Posterior vena cava (tissue), 2 donors: ENCODE measurements at places on chromosomes 2 and 18. TPM values are rescaled to one million over a fixed set of nuclear protein-coding genes. Genes with fewer than 3 reads are reported as not detected.
A peak's percentile ranks its signal among the peaks of the same experiment; 100 is the strongest.

Gene MZT2A
- 44.5 TPM for total RNA-seq

Gene FBXO48
- total RNA-seq, result 1.3 TPM

Gene CYS1
- 3.0 TPM for total RNA-seq

Gene FAM228A
- 1.1 TPM for total RNA-seq

Gene CFAP221
- total RNA-seq, result 3.2 TPM

Gene CNDP1
- total RNA-seq, result not detected

Gene PTPN2
- total RNA-seq, result 29.2 TPM

Gene GPR55
- 0.19 TPM for total RNA-seq

Gene UGT1A10
- total RNA-seq, result not detected

Gene SPTBN1
- total RNA-seq, result 357 TPM

Gene CABYR
- total RNA-seq, result 7.6 TPM

Gene TTC27
- total RNA-seq, result 17.3 TPM

Gene MEMO1
- 33.5 TPM for total RNA-seq

DNA sequence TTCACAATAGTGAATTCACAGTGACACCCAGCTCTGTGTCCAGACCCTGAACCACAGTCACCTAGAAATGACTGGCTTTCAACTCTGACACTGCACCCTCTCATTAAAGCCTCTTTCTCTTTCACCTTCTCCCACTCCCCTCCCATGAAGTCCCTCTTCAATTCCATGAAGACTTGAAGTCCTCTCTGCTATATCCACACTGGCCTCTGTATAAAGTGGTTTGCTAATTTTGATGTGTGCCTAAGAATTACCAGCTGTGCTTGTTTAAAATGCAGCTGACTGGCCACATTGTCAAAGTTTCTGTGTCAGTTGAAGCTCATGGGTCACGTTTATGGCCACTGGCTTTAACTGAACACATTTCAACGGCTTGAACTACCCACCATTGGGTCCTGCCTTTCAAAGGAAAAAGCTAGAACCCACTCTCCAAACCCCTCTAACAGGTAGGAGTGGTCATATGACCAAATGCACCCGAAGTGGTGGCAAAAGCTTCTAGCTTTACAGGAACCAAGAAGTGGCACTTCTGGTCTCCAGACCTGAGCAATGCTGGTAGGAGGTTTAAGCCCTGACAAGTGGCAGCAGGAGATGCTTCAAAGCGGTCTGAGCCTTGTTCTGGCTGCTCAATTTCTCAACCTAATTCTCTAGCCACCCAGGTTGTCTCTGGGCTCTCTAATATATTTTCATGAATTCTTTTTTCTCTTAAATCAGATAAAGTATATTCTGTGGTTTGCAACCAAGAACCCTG lies 34.2 kb downstream of the B4GALT6 start:
- no peak for DNase-seq

- no peak for DNase-seq
Observed at GRCh38 chr2:156110890-156111289, 221.6 kb downstream of the NR4A2 start.

DNA sequence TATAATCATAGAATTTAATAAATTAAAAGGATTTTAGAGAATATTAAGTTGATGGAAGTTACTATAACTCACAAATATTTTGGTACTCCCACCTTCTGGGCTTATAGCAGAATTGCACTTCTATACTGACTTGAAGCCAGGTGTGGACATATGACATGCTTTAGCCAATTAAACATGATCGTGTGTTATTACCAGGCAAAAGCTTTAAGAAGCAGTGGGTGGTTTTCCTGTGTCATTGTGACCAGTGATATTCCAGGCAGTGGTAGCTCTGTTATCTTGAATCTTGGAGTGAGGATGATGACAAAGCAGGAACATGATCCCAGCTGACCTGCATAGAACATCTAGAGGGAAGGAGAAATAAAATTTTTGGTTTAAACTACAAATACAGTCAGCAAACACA lies 370.9 kb upstream of the ZEB2 start:
- no peak for DNase-seq

DNA sequence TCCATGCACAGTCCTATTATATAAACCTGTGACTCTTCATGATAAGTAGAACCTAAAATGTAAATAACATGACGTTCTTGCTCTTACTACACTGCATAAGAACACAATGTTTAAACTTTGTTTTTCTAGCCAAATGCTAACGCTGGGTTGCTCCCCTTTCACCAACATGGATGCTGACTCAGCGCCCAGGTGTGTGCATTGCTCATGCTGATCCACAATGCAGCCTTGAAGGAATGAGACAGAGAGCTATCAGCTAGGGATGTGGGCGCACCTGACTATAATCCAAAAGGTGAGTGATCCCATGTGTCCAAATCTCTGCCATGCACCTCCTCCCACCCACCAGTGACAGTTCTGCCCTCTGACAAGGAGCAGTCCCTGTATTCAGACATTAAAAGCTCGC lies 235.0 kb downstream of the IRS1 start:
- DNase-seq, result no peak

GRCh38 chr18:21314724-21315123 lies 72.7 kb downstream of the GREB1L start:
- no peak for DNase-seq

DNA sequence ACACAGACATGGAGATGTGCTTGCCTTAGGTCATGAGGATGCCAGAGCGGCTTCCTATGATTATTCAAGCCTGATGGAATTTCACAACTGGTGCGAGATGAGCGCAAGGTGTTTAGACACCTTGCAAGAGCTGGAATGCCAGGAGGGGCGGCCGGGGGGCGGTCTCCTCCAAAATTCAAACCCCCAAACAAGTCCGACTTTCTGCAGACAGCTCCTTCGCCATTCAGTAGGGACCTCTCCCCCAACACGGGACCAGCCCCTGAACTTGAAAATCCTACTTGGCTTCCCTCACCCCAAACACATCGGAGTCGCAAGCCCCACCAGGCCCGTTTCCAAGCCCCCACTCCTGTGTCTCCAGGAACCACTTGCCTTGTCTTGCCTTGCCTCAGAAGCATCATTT lies 64.8 kb upstream of the ID2 start:
- DNase-seq, result peak; percentile 58

- no peak for DNase-seq
Observed at GRCh38 chr2:12326449-12327190, 390.1 kb upstream of the TRIB2 start.

DNA sequence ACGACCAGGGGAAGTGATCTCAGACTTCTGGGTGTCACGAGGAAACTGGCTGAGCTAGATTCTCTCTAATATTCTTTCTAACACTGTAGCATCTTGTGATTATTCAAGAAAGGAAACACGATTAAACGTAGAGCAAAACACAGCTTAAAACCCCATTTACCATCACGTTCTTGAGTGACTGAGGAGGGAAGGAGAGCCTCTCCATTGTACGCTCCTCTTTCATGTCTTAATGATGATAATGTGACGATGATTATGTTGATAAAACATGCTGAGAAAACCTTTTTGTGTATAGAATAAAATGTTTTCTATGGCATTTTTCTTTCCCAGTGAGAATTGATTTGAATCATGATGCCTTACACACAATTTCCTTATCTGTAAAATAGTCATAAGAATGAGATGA lies 705.6 kb upstream of the ID2 start:
- DNase-seq, result no peak

- DNase-seq, result no peak
Observed at GRCh38 chr18:60950634-60951033, 382.6 kb upstream of the CDH20 start.

DNA sequence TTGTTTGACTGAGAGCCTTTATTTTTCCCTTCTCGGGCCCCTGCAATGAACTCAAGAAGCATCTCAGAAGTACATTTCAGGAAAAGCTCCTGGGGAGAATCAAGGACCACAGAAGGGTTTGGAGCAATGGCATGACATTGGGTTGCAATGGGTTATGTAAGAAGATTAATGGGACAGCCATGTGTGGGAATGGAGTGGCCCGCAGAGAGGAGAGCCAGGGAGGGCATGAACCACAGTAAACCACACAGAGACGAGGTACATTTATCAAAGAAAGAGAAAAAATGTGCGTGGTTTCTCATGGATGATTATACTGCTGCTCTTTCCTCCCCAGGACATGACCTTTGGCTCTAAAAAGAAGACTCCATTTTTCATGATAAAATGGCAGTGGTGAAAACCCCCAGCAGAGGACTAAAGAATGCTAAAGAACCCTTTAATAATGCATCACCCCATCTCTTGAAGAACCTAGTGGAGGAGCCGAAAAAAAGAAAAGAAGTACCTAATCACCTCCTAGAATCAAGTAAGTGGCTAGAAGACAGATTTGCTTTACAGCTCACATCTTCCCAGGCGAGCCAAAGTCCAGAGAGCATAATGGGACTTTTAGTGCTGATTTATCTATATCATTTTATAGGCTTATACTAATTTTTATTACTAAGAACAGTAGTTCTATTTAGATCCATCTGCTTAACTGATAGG lies 1.7 kb downstream of the CFAP221 start:
- DNase-seq, result no peak

DNA sequence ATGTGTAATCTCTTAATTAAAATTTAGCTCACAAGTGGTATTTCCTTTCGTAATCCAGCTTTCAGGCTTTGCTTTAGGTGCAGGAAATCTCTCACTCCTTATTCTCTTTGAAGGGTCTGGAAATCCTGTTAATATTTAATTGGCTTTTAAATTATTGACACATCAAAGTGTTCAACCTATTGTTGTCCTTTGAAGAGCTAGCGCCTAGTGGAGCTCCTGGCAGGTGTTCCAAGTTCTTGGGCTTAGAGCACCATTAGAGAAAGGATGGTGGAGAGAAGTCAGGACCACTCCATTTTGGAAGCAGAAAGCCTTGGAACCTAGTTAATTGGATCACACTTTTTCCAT lies 92.4 kb downstream of the CABLES1 start:
- DNase-seq, result no peak

GRCh38 chr18:62524440-62525200 lies 1.8 kb downstream of the ZCCHC2 start:
- DNase-seq, result peak; percentile 87

- no peak for DNase-seq
Observed at GRCh38 chr2:8132351-8132831, 549.5 kb upstream of the ID2 start.

DNA sequence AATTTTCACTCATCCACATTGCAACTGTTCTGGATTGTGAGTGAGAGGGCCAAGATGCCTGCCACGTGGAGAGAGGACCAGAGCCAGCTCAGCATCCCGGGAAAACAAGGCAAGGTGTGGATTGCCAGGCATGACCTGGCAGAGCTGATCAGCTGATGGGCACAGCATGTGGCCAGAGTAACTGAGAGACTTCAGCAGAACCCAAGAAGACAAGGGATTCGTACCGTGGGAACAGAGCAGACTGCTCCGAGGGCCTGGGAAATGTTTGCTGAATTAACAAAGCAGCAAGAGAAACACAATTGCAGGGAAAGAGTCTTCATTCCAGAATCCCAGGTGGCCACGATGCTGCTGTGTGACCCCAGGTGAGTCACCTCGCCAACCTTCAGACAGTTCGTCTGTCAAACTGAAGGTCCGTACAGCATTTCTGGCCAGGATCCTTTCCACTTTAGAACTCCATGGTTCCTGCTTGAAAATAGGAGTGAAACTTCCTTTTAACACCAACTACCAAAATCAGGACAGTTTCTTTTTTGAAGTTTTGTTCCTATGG lies 26.3 kb upstream of the POMC start:
- peak; percentile 25 for DNase-seq

- no peak for DNase-seq
Observed at GRCh38 chr2:66730441-66730840, 295.5 kb downstream of the MEIS1 start.

DNA sequence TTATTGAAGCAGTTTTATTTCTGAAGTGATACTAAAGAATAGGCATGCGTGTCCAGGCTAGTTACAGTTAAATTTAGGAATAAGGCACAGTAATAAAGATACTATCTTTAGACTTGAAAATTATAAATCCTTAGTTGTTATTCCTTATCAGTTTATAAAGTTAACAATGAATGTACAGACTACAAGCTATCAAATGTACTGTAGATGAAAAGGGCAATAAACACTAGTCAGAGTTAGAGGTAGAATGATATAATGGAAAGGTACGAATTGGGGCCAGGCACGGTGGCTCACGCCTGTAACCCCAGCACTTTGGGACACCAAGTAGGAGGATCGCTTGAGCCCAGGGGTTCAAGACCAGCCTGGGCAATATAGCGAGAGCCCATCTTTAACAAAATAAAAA lies 3.9 kb downstream of the RBKS start:
- DNase-seq, result no peak

- DNase-seq, result no peak
Observed at GRCh38 chr2:116094196-116094595, 1651.8 kb downstream of the DPP10 start.

GRCh38 chr2:168355121-168355520 lies 101.0 kb upstream of the CERS6 start:
- DNase-seq, result no peak

DNA sequence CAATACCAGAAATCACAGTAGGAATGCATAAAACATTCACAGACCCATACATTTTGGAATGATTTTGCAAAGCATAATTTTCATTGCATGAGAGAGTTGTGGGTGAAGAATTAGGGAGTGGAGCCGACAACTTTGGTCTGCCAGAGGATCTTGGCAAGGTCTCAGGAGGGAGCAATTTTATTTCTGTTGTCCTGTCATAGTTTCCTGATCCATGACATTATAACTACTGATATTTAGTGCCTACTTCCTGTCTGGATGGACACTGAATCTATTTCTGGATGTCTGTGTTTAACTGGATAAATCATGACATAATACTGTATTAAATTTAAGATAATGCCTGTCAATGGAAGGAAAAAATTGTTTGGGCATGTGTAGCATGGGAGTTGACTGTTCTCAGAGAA lies 2.4 kb downstream of the ITGA4 start:
- DNase-seq, result no peak

- no peak for DNase-seq
Observed at GRCh38 chr2:86519349-86519748, 43.9 kb downstream of the CHMP3 start.

DNA sequence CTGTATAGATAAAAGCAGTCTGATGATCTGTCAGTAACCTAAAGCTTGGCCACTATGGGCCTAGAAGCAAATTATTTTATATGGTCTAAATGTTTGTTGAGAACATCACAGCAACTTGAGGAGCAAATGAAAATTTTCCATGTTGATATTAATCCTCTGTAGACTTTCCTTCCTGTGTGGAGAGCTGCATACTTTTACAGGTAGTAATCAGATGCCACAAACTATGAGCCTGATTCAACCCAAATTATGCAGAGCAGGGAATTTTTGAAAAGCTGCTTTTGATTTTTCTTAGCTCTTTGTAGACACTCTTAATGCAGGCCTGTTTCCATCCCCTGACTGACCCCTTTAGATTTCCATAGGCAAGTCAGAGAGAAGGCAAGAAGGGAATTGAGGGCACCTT lies 17.3 kb downstream of the PAX3 start:
- no peak for DNase-seq

- DNase-seq, result peak; percentile 67
Observed at GRCh38 chr2:133586978-133587377, 18.7 kb upstream of the NCKAP5 start.

DNA sequence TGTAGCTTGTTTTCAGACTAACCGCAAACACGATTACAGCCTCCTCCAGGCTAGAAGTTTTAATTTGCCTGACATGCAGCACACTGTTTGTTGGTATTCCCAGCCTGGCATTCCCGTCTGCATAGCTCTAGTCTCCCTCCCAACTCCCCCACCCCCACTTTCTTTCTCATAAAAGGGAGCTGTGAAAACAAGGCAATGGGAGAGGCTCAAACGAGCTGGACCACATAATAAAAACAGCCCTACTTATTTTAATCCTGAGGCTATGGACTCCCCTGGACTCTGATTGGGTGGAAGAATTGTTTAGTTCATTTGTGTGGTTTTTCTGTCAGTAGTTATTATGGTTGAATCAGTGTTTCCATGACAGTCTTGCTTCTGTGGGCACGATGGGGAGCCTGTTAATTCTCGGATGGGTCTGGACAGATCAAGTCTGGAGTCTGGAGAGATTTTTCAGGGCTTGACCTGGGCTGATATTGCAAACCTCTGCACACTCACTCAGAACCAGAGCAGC lies 1.2 kb downstream of the STON1 start:
- no peak for DNase-seq
